ENCODE measurements at places on chromosomes 5 and 9. TPM values are rescaled to one million over a fixed set of nuclear protein-coding genes. Genes with fewer than 3 reads are reported as not detected.
A peak's percentile ranks its signal among the peaks of the same experiment; 100 is the strongest.

DNA sequence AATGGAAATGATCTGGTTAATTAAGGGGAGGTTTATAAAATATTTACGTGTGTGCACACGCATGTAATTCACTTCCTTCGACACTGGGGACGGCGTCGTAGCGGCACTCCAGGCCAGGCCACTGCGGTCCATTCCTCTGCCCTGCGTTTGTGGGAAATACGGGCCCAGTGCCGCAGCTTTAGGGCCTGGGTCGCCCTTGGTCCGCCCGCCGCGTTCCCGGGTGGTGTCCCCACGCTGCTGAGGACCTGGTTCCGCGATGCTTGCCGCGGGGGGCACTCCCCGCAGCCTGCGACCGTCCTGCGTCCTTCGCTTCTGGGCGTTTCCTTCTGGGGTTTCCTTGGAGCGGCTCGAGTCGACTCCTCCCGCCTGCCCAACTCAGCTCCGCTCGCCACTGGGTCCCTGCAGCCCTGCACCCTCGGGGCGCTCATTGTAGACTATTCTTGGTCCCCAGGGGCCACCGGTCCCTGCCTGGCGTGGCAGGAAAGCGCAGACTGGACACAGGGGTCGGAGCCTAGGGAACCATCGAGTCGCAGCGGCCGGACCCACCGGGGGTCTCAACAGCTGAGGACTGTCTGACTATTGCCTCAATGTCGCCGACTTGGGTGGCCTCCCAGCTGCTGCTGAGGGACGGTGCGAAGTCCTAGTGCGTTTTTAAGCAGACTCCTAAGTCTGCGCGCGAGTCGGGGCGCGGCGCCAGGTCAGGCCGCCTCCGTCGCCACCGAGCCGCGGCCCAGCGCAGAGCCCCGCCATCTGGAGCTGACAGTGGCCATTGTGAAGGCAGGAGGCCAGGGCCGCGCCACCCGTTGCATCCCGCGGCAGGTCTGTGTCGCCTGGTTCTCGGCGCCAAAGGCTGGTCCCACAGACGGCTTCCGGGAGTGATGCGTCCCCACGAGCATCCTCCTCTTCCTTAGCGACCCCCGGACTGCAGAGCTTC is 4.4 kb upstream of the IRX1 start:
- DNase-seq: no peak

DNA sequence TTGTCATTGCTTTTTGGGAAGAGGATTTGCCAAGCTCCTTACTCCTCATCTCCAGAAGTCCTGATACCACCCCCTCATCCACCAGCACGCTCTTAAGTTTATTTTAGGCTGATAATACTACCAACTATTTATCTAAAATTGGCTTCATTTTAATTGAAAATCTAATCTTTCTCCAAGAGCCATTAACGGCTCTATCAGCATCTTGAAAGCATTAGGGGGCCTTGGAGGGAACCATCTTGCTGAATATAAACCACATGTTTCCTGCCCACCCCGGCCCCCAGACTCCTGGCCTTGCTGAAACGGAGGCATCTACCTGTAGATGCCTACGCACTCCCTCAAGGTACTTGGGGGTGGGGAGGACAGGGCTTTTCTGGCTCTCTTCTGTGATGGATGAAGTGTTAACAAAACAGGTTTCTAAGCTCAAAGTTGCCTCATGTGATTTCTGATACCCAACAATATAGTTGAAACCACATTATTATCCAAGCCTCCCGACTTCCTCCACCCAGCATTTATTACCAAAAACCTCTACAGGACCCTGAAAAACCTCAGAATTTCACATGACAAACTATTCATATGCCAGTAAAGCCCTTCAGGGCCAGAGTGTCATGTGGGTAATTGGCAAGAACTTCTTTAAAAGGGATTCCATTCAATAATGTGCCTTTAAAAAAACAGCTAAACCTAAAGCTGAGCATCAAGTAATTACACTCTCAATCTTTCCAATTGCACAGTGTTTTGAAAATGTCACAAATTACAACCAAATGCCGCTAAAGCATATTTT is 96.7 kb downstream of the SAXO1 start:
- no peak for DNase-seq

- no peak for DNase-seq
Observed at GRCh38 chr5:74833537-74834266, 32.5 kb downstream of the FAM169A start.

DNA sequence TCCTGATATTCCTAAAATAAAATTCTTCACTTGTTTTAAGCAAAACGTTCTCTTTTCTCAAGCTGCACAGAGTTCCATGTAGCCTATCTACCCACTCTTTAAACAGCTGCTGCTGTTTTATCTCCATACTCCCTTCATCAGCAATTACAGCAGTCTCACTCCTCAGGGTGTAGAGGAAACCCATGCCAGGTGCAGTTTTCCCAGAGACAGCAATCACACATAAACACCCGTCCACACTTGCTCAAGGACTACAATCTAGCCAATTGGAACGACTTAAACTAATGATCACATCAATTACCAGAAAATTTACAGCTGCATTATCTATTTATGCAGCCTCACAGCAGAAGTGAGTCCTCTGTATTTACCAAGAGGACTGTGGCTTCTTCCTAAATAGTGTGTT is 141.7 kb downstream of the HTR1A start:
- DNase-seq: no peak

DNA sequence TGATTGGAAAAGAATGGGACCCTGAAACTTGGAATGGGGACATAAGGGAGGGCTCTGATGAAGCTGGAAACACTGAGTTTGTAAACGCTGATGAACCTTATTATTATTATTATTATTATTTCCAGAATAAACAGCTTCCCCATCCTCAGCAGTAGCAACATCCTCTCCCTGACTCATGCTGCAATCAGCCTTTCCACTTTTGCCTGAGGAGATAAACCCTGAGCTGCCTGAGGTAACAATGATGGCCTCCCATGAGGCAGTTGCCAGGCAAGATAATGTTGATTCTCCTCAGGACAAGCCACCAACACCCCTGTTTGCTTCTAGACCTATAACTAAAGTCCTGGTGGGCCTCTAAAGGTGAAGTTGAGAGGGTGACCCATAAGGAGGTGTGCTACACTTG is 139.2 kb upstream of the ATP10B start:
- no peak for DNase-seq

GRCh38 chr5:143826951-143827444 is 15.0 kb downstream of the HMHB1 start:
- no peak for DNase-seq

GRCh38 chr9:135503371-135504261 is 3.1 kb downstream of the MRPS2 start:
- DNase-seq: no peak

DNA sequence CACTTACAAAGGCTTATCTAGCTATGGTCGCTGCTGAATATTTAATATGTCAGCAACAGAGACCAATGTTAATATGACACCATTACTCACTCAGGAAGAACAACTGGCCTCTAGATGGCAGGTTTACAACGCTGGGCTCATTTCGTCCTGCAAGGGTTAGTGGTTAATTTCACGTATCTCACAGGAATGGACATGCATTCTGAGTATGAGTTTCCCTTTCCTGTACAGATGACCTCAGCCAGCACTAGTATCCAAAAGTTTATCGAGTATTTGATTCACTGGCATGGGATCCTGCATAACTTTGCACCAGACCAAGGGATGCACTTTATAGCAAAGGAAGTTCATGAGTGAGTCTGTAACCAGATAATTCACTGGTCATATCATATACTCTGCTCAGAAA is 8.7 kb upstream of the TRPC7 start:
- DNase-seq: peak; percentile 36

GRCh38 chr5:173296737-173297676 is 31.2 kb downstream of the STC2 start:
- peak; percentile 78 for DNase-seq

- no peak for DNase-seq
Observed at GRCh38 chr5:56825222-56825824, 10.0 kb downstream of the MAP3K1 start.

DNA sequence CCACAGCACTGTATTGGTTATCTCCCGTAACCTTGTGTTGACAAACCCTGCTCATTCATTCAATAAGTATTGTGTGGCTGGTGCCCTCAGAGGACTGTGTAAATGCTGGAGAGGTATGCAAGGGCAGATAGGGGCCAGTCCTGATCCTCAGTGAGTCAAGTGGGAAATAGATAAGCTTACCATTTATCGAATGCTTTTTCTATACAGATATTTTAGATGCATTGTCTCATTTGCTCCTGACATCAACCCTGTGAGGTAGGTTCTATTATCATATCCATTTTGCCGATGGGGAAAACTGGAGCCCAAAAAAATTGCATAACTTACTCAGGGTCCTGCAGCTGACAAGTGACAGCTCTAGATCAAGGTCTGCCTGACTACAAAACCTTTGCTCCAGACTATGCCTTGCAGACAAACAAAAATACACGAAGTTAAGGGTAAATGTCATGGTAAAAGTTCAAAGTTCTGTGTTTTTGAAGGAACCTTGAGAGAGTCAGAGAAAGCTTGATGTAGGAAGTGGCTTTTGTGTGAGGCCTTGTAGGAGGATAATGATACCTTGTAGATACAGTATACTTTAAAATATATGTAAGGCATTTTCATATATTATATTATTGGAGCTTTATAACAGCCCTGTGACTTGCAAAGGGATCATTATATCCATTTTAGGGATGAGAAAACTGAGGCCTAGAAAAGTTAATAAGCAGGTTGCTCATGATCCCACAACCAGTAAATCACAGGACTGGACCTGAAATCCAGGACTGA is 22.7 kb downstream of the CYFIP2 start:
- DNase-seq: no peak

- no peak for DNase-seq
Observed at GRCh38 chr5:2997179-2997578, 245.7 kb upstream of the IRX2 start.

- DNase-seq: no peak
Observed at GRCh38 chr5:132162945-132163344, 64.7 kb downstream of the P4HA2 start.

- DNase-seq: no peak
Observed at GRCh38 chr9:69211424-69212036, 37.5 kb downstream of the TJP2 start.

- DNase-seq: no peak
Observed at GRCh38 chr9:4886698-4887097, 94.0 kb downstream of the RCL1 start.

DNA sequence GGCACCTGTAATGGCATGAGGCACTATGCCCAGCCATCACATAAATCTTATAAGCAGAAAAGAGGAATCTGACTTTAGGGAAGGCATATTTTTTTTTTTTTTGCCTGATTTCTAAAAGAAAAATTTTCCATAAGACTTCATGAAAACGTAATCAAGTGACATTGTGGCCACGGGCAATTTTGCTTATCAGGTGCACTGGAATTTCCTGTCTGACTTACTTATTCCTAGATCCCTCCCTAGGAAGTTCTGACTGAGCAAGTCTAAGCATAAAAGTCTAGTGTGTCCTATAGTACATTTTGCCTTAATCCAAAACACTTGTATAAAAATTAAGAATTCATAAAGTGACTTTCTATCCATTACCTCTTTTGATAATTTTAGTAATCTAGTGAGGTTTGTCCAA is 12.5 kb downstream of the C5orf46 start:
- no peak for DNase-seq

- no peak for DNase-seq
Observed at GRCh38 chr9:95788021-95788420, 87.5 kb upstream of the ERCC6L2 start.

- DNase-seq: peak; percentile 5
Observed at GRCh38 chr9:78707481-78707991, 410.6 kb downstream of the PSAT1 start.

DNA sequence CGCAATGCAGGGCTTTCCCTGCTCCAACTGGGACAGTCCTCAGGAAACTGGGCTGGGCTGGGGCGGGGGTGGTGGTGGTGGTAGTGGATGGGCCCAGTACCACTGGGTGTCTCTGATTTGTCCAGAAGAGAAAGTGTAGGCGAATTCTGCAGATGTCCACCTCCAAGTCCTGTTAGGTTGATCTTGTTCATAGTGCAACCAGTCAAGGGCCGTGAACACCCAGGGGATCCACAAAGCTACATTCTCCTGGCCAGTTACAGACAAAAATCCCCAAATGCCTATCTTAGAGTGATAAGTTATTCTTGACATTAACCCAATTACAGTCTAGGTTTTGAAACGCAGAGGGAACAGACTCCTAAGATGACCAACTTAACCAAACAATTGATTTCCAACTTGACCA is 97.5 kb upstream of the SHB start:
- DNase-seq: no peak

GRCh38 chr5:74314906-74315305 is 325.6 kb downstream of the ENC1 start:
- DNase-seq: no peak

DNA sequence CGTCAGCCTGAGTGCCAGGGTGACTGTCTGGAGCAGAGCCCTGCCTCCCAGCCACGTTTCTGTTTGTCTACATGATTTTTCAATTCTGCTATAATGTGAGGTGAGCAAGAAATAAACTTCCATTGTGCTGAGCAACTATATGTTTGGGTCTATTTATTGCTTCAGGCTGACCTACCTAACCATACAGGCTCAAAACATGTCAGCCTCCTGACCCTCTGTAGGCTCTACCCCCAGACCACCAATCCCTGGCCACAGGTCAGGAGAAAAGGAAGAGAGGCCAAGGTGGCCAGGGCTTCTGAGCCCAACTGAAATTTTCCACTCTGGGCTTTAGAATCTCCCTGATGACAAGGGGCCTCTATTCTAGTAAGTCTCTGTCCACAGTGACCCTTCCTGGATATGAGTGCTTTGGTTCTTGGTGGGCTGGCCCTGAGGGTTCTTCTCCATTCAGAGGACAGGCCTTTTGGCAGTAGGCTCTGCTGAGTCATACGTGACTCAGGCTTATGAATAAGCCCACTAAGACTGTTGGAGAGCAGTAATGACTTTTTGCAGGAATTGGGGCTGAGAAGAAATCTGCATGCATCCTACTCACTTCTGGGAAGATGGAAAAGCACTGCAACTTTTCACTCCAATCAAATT is 117.2 kb upstream of the TBCA start:
- peak; percentile 76 for DNase-seq

GRCh38 chr5:147949711-147950573 is 43.6 kb upstream of the C5orf46 start:
- DNase-seq: peak; percentile 75

GRCh38 chr9:127078336-127078735 is 44.1 kb downstream of the ANGPTL2 start:
- no peak for DNase-seq

GRCh38 chr9:123349691-123350480 is 6.1 kb upstream of the CRB2 start:
- DNase-seq: peak; percentile 90

- DNase-seq: no peak
Observed at GRCh38 chr5:171122372-171122771, 186.7 kb upstream of the TLX3 start.

Gene FCN1
- not detected for total RNA-seq

Gene MXD3
- 37.6 TPM for total RNA-seq

Gene RIMOC1
- total RNA-seq: 41.8 TPM

Gene CCL21
- total RNA-seq: not detected

Gene HRH2
- not detected for total RNA-seq

Gene FSD1L
- total RNA-seq: 6.4 TPM

Gene RGS7BP
- not detected for total RNA-seq

Gene PRR16
- total RNA-seq: 0.20 TPM

Gene LHFPL2
- total RNA-seq: 20.5 TPM

Gene FREM1
- total RNA-seq: 10.4 TPM

Gene NIPAL4
- not detected for total RNA-seq

Gene SLC6A7
- total RNA-seq: not detected

Gene HMCN2
- 5.6 TPM for total RNA-seq

Gene FABP6
- 0.43 TPM for total RNA-seq
